ENCODE measurements at places on chromosomes 5 and 9.

DNA sequence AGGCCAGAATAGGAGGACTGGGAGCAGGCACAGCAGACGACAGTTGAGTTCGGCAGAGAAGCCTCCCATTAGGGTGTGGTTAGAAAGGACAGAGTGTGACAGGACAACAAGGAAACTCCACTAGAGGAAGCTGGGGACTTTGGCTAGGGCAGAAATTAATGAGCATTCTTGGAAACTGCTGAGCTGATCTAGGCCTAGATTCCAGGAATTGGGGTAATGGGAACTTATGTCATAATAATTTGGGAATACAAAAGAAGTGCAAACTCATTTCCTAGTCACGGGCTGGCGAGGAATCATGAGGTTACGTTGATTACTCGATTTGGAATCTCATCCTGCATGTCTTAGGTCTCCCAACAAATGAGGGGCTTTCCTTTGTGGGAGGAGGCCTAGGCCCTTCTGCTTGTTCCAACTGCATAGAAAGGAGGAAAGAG, 144.6 kb upstream of the RPS23 start:
- DNase-seq, result no peak

DNA sequence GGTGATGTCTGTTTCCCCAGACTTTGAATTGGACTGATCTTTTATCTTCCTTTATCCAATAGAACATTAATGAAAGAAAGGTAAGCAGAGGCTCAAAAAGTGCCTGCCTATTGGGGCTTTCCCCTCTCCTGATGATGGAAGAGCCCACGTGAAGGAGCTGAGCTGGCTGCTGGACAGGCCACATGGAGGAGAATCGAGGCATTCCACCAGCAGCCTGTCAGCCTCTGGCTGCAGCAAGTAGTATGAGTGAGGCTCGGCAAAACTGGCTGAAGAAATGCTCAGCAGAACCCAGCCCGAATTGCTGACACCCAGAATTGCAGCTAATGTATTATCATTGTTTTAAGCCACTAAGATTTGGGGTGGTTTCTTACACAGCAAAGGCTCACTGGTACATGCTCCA, 66.5 kb upstream of the STC2 start:
- DNase-seq, result no peak

DNA sequence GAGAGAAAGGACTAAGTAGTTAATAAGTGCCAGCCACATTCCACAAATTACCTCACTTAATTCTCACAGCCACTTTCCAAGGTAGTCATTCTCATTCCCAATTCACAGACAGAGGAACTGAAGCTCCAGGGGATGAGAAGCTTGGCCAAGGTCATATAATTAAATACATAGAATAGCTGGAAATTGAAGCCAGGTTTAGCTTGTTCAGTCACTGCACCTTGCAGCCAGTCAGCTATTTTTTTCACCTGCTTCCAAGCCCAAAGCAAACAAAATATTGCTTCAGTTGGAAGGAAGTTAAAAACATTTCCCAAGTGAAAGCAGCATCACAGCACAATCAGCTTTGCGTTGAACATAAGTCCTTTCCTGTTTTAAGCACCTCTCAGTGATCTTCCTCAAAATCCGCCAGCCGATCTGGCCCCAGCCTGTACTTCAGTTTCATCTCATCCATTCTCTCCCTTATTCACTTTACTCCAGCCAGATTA, 4.8 kb downstream of the ALDH1A1 start:
- DNase-seq, result no peak

DNA sequence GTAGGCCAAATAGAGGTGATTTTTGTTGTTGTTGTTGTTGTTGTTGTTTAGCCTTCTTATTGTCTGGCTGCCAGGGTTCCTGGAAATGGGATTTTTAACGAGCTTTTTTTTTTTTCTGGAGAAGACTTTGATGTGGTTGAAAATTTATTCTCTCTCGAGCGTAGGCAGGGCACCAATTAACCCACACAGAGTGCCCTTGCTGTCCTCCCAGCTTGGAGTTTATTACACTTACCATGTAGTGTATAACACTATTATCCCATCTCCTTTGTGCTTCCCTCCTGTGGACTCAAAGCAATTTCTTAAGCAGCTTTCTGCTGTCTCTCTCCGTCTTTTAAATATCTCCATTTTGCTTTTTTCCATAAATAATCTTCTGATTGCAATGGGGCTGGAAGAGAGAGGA, 57.4 kb downstream of the OR2K2 start:
- DNase-seq, result no peak

DNA sequence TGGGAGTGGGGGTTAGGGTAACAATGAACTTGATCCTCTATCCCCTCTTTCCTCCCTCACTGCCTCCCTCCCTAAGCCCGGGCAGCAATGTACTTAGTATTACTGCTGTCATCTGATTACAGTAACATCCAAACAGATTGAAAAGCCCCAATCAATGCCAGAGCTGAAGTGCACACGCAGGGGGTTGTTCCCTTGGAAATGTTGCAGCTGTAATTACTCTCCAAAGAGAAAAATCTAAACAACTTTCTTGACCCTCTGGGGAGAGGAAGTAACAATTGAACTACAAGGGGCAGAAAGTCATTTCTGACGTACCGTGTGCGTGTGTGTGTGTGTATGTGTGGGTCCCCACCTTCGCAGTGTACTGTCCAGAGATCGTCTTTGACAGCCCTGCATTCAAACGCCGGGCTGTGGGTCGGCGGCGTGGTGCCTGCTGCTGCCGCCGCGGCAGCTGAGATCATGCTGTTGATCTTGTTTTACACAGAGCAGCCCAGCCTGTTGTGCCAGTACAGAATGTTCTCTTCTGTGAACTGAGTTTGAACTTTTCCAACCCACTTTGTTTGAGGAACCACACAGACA, 66.0 kb upstream of the KLF9 start:
- DNase-seq, result no peak

GRCh38 chr5:127418974-127419682, 98.3 kb upstream of the PRRC1 start:
- no peak for DNase-seq

DNA sequence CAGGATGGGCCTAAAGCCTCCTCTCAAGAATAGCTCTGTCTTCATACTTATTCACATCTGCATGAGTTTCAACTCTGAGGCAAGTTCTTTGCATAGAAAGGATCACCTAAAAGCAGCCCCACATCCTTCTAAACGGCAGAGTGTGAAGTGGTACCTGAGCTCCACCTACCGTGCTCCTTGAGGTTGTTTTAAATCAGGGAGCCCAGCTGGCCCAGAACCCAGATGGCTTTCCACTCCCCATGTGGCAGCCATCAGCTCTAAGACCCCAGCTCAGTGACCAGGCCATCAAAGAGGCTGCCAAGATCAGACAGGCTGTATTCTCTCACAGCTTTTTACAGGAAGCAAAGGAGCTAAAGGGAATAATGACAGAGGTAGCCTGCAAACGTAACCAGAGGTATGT, 299.3 kb downstream of the RASEF start:
- no peak for DNase-seq

- no peak for DNase-seq
Measured at GRCh38 chr9:130336885-130337284, 71.3 kb downstream of the HMCN2 start.

GRCh38 chr9:37215830-37216229, 95.5 kb downstream of the ZCCHC7 start:
- no peak for DNase-seq

- no peak for DNase-seq
Measured at GRCh38 chr9:129441852-129442251, 179.0 kb downstream of the C9orf50 start.

- DNase-seq, result peak; percentile 10
Measured at GRCh38 chr9:125374443-125375309, 113.0 kb downstream of the GAPVD1 start.

DNA sequence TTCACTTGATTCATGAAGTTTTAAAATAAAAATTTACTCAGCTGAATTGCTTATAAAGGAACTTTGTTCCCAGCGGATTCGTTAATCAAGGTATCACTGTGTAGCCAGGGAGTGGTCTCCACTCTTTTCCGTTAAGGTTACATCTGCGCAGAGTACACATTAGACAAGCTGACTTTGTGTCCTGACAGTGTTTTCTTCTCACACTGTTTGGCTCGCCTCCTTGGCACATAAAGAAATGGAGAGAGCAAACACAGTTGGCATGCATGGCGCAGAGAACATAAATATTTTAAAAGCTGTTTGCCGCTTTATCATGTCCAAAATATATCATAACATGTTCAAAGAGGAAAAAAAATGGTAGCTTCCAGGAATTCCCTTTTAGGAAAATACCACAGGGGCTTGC, 153.2 kb downstream of the EDIL3 start:
- DNase-seq, result no peak

- no peak for DNase-seq
Measured at GRCh38 chr5:97355775-97356174, 172.7 kb upstream of the RIOK2 start.

DNA sequence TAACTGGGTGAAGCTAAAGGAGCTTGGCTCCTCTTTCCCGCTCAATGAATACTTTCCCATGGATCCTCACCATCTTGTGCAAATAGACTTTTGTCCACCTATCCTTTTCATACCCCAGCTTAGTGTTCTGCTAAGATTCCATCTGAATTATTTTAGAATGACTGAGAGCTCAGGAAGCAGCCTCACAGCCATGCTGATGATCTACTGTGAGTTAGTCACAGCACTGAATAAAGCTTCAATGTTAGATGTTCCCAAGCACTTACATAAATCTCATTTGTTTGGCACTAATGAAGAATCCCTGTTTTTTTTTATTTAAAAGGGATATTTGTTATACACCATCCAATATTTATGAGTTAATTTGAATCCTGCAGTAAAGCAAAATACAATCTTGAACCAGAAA, 317.6 kb upstream of the TRPC7 start:
- DNase-seq, result no peak

- no peak for DNase-seq
Measured at GRCh38 chr9:20405616-20406015, 216.7 kb downstream of the MLLT3 start.

DNA sequence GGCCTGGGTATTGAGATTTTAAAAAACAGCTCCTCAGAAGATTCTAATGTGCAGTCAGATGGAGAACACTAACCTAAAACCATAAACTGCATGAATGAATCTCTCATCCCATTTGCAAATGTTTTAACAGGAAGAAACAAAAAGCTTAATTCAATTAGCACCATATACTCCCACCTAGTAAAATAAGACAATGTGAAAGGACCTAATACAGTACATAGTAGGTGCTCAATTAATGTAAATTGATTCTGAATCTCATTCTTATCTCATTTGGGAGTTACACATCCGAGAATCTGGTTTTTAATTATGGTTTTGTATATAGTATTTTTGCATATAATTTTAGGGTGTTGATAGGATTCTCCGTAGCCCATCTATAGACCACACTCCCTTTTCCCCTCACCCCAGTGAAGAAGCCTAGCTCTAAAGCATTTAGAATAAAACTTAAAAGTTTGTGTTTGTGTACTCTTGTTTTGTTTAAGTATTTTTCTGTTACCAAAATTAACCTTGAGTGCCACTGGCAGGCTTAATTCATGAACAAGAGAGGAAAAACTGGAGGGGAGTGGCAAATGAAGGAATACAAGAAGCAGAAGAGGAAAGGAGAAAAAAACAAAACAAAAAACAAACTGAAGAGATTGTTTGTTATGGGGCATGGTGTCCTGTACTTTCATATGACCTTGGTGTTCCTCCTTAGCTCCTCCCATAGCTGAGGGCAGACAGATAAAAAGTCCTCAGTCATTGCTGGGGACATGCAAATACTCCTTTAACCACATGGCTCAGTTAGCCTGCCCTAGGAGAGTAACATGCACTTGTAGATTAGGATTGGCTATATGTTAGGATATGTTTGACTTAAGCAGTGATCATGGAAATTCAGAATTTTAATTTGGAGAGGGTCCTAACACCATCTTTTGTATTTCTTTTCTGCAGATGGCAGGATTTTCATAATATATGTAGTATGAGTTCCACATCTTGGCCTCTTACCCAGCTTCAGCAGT, 1.2 kb downstream of the RNF14 start:
- DNase-seq, result no peak

- DNase-seq, result no peak
Measured at GRCh38 chr5:109100971-109101370, 308.8 kb downstream of the PJA2 start.

GRCh38 chr9:125630436-125630835, 76.6 kb downstream of the MAPKAP1 start:
- DNase-seq, result no peak

- no peak for DNase-seq
Measured at GRCh38 chr5:93300309-93300923, 280.6 kb downstream of the NR2F1-AS1 start.

DNA sequence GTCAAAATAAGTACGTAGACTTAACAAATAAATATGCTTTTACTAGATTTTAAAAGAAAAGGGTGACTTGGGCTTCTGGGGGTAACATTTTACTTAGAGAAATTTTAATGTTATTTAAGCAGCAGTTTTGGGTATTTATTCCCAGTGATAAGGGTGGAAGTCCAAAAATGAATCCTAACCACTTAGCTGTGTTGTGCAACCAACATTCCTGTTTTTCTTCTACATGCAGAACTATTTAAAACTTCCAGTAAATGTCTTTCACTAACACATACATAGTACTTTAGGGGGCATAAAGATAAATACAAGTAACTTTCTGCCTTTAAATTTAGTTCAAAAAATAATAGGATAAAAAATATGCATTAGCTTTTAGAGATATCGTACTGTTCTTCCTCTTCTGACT, 436.7 kb downstream of the CTNND2 start:
- no peak for DNase-seq
